ENCODE measurements at places on chromosomes 12 and 14.

GRCh38 chr14:30227876-30228275 lies 300.2 kb upstream of the PRKD1 start:
- no peak for DNase-seq

DNA sequence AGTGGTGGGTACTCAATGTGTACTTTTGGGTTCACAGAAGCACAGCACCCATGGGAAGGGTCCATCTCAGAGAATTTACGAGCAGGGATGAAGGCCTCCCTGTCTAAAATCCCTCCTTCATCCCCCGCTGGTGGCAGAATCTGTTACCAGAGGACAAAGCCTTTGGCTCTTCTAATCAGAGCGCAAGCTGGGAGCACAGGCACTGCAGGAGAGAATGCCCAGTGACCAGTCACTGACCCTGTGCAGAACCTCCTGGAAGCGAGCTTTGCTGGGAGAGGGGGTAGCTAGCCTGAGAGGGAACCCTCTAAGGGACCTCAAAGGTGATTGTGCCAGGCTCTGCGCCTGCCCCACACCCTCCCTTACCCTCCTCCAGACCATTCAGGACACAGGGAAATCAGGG lies 1.5 kb upstream of the GPR162 start:
- no peak for DNase-seq

- DNase-seq, result no peak
Observed at GRCh38 chr14:66498311-66498710, 9.6 kb upstream of the GPHN start.

GRCh38 chr12:41325336-41325735 lies 137.2 kb downstream of the PDZRN4 start:
- DNase-seq, result no peak

- no peak for DNase-seq
Observed at GRCh38 chr12:109605016-109605415, 31.4 kb downstream of the MVK start.
